Mammary epithelial cell (primary cell): ENCODE measurements at places on chromosomes 4 and X.

- DNase-seq = peak; percentile 69
Observed at GRCh38 chr4:158446106-158446505, 75.6 kb upstream of the RXFP1 start.

DNA sequence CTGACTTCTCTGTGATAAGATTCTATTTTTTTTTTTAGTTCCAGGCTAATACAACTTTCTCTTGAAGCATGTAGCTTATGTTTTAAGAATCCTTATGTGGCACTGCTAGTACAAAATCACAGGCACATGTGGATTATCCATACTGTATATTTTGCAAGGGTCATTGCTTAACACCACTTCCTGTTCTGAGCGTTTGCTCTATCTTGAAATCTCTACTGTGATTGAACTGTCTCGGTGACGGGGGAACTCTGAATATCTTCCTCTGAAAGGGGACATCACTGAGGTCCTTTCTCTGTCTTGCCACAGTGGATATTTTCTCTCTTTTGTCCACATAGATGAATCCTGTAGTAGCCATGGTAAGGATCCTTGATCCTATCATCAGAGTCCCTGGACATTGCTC is 2.1 kb upstream of the WFS1 start:
- no peak for DNase-seq

DNA sequence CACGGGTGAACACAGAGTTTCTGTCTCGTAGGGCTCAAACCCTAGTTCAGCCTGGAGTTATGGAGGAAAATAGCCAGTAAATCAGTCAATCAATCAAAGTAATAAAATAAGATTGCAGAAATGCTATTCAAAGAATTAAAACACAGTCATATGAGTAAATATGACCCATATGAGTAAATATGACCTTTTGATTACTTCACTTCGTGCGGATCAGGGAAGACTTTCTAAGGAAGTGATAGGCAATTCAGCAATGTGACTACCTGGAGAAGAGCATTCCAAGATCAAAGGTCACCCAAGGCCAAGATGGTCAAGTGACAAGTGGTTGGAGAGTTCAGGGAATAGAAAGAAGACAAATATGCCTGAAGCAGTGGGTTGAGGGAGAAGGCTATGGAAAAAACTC is 722.6 kb downstream of the ADGRL3 start:
- DNase-seq = no peak

DNA sequence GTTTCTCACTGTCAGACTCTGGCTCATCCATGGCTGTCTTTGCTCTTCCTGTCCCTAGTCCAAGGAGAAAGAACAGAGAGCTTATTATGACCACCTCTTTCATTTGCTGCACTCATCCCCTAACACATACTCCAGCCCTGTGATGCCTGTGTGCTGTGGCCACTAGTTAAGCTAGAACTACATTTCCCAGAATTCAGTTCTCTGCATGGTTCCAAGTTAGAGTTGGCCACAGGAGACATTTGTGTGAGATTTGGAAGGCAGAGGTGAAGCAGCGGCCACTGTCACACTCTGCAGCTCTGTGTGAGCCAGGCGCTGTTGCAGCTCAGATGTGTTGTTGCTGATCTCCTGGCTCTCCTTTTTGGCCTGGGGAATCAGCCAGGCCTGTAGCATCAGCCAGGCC is 188.2 kb upstream of the ATP6AP2 start:
- no peak for DNase-seq

GRCh38 chrX:150255441-150256296 is 107.4 kb upstream of the MAMLD1 start:
- no peak for DNase-seq

- peak; percentile 67 for DNase-seq
Observed at GRCh38 chr4:11634283-11634682, 205.6 kb upstream of the HS3ST1 start.

DNA sequence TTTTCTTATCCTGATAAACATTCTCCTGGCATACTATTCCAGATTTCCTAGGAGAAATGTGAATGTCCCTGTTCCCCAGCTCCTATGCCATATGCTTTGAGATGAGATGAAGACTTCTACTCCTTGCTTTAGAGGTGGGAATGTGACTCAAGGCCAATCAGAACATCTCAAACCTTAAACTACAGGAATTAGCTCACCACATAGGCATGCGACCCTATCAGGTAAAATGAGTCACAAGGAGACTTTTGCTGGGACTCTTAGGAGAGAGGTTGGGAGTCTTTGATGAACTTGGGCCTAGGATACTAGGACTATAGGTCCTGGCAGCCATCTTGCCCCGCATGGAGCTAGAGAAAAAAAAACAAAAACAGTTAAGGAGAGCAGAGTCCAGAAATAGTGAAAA is 5.8 kb upstream of the USO1 start:
- DNase-seq = peak; percentile 55

DNA sequence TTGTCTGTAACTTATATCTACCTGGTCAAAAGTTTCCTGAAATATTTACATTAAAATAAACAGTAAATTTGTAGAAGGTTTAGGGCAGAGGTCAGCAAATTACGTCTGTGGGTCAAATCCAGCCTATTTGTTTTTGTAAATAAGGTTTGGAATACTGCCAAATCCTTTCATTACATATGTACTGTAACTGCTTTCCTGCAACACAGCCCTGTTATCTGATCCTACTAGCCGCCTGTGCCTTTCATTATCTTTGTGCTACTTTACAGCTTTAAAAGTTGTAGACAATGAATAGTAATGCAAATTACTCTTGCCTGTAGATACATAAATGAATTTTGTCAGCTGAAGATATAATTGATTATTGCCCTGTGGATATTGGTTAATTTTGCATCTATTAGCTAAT is 369.6 kb upstream of the SLC7A11 start:
- no peak for DNase-seq

- peak; percentile 39 for DNase-seq
Observed at GRCh38 chr4:180947425-180947824, 1295.8 kb upstream of the TENM3 start.

- DNase-seq = peak; percentile 51
Observed at GRCh38 chrX:37745354-37745753, 34.5 kb upstream of the CYBB start.

DNA sequence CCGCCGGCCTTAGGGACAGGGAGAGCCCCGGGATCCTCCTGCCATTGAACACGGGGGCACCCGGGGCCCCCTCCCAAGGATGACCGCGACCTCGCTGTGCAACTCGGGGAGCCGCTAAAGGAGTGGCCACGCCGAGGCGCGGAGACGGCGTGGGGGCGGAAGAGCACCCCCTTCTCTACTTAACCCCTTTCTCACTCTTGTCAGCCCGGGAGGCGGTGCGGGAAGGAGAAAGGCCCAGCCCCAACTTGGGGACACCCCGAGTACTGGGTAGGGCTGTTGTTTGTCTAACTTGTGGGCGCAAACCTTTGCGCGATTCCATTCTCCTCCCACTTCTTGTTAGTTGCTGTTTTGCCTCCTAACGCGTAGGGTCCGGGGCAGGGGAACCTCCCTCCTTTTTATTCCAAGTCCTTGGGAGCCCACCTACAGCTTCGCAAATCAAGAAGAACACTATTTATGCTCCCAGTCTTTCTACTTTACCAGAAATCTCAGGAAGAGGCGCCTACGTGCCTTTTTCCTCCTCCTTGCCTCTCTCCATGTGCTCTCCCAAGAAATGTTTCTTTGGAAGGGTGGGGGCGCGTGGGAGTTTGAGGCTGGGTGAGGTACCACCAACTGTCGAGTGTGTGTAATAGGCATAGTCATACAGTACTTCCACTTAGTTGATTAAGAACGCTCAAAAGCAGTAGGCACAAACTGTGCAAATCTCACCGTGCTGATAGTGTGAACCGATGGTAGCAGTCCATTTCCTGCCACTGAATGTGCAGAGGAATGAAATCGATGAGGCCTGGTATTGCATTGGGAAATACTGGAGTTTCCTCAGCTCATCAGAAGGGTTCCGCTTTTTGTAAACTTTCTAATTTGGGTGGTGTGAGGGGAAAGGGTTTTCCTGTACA is 813 bp downstream of the DIAPH2 start:
- DNase-seq = peak; percentile 48

DNA sequence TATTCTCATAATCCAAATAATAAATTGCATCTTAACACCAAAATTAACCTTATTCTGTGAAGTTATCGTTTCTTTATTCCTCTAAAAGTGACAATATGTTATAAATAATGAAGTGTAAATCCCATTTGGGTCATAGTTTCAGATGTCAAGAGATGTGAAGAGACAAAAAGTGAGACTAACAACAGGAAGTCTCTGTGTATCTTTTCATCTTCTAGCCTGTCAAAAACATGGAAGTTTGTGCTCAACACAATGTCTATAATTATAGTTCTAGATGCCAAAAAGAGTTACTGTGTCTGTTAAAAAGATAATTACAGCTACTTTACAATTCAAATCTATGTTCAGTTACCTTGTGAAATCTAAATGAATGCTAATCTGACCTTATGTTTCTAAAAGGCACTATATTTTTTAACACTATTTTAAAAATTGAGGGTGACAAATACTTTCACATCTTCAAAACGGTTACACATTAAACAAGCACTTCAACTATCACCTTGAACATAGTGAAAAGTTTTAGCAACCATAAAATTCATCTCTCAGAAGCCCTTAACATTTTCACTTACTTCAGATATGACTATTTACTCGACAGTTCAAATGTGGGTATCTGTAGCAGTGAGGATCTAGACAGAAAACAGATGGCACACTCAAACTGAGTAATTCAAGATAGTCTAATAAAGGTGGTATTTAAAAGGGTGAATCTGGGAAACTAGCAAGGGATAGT is 509.8 kb downstream of the ARAP2 start:
- DNase-seq = no peak

DNA sequence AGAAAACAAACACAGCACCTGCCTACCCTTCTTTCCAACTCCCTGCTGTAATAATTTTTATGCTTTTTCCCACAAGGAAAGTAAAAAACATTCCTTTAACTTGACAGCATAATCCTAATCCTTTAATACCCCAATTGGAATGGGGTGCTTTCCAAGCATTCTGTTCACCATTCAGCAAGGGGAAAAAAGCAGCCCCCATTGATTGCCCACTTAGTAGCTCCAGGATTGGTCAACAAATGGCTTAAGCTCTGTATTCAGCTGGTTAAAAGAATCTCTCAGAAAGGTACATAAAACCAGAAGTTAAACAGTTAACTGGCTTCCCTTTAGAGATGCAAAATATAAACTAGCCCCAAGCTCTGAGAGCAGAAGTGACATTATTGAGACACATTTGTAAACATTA is 194.8 kb upstream of the ATOH1 start:
- no peak for DNase-seq

GRCh38 chr4:24212642-24213041 is 322.8 kb upstream of the PPARGC1A start:
- DNase-seq = no peak

- DNase-seq = no peak
Observed at GRCh38 chrX:148576396-148576795, 76.0 kb downstream of the AFF2 start.

GRCh38 chrX:68941385-68941952 is 112.6 kb downstream of the EFNB1 start:
- DNase-seq = no peak

DNA sequence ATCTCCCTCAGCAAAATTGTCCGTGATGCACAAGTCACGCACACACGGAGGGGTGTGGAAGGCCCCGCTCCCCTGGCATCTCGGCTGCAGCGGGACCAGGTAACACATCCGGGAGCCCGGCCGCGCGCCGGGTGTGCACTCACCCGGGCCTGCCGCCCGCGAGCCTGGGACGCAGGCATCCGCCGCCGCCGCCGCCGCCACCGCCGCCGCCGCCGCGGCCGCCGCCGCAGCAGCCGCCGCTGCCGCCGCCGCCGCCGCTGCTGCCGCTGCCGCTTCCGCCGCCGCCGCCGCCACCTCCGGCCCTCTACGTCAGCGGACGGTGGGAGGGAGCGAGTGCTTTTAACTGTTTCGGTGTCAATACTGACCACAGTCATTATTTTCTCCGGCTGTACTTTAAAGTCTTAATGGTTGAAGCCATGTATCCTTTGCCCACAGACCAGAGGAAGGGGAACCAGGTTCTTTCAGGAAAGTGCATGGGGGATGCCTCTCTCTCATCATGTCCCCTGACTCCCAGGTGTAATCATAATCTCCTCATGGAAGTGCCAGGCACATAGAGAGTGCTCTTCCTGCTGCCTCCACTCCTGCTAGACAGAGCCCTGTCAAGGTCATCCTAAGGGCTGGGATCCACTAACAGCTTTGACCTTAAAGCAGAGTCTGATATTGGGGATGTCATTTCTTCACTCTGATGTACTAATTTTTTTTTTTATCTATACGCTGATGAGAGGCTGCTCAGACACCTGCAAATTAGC is 38.0 kb downstream of the MAGEE2 start:
- no peak for DNase-seq

DNA sequence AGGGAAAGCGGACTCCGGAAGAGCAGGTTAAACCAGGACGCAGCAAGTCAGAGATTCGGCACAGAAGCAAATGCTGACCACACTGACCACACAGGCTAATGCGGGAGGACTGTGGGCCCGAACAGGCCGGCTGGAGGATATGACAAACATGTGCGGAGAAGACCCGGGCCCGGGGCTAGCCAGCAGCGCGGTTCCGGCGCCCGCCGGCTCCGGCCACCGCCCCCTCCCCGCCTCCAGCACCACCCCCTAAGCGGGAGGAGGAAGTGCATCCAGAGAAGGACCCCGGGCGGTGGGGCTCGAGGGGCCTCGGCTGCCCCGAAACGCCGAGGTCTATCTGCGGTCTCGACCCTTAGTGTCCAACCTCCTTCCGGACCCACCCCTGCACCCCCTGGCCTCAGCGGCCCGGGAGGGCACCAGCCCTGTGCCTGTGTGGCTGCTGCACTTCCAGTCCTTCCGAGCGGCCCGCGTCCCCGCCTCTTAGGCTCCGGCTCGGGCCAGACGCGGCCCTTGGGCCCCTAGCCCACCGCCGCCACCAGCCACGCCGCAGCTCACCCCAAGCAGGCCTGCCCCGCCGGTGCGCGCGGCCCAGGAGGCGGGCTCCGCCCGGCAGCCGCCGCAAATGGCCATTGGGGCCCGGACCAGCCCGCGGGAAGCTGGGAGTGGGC is 2.1 kb downstream of the ELOVL6 start:
- peak; percentile 40 for DNase-seq

DNA sequence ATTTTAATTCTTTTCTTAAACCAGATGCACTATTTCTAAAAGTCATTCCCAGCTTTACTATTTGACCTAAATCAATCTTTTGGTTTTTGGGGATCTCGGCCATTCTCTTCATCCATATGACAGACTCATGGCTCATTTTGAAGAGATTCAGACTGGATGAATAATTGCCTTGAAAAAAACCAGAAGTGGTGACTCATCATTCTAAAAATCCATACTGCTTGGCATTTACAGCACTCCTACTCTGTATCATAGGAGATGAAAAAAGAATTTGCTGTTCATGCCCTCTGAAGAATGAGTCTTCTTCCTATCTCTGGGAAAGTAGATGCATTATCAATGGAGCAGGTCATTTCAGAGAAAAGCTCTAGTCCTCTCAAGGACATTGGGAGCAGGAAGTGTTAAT is 220.5 kb upstream of the RPS6KA3 start:
- DNase-seq = peak; percentile 53
